HuH-7 (cell line): ENCODE measurements at places on chromosomes 1 and 21.

- no peak for DNase-seq
Observed at GRCh38 chr1:15083578-15083977, 70.0 kb upstream of the TMEM51 start.

DNA sequence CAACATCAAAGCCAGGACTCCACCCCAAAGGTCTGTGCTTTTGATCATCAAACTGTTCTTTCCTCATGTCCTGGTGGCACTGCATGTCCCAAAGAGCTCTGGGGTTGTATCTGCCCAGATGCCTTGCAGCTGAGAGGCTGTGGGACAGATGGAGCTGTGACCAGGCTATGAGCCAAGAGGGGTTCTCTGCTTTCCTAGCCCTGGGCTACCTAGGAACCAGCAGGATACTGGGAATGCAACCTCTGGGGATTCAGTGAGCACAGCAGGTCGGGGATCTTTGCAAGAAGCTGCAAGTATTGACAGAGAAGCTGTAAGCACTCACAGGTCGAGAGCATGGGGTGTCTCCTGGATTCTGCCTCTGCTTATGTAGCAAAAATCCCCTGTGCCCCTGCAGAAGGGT is 186.6 kb downstream of the GRIK3 start:
- no peak for DNase-seq

GRCh38 chr21:42176859-42177258 is 42.1 kb upstream of the ABCG1 start:
- DNase-seq, result no peak

GRCh38 chr1:30929135-30929889 is 20.8 kb upstream of the SDC3 start:
- peak; percentile 45 for DNase-seq

DNA sequence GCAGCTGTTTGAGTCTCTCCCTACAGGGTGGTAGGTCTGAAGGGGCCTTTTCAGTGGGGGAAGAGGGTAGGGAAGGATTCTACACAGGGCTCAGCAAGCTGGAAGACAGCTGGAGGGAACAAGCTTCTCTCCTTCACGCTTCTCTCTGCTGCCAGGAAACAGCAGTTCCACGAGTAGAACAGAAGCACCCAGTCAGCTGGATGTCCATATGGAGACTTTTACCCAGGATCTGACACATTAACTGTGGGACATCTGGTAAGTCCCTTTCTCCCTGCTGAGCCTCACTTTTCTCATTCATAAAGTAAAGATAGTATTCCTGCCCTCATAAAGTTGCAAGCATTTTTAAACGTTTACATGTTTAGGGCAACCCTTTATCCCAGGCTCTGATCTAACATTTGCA is 280.3 kb downstream of the OMA1 start:
- DNase-seq, result no peak

GRCh38 chr21:26508903-26509302 is 64.2 kb downstream of the CYYR1 start:
- no peak for DNase-seq

DNA sequence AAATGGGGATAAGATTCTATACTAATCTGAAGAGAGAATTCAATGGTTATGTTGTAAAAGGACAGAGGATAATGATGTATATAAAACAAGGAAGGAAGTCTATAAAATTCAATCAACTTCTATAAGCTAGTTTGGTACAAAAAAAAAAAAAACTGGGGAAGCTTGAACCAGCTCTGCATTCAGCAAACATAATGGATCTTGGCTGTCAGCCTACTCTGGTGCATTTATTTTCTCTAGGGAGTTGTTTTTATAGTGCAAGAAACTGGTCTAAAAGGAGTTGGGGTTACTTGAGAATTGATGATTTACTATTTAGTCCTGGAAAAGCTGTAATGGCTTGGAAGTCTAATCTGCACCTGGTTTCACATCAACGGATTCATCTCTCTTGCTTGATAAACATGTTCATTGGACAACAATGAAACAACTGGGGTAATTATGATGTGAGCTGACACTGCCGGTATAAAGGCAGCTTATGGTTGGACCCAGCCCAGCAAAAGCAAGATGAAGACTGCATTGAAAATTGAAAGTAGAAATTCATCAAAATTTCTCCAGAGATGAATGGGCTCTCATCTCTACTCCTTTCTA is 199.4 kb upstream of the NRIP1 start:
- no peak for DNase-seq

DNA sequence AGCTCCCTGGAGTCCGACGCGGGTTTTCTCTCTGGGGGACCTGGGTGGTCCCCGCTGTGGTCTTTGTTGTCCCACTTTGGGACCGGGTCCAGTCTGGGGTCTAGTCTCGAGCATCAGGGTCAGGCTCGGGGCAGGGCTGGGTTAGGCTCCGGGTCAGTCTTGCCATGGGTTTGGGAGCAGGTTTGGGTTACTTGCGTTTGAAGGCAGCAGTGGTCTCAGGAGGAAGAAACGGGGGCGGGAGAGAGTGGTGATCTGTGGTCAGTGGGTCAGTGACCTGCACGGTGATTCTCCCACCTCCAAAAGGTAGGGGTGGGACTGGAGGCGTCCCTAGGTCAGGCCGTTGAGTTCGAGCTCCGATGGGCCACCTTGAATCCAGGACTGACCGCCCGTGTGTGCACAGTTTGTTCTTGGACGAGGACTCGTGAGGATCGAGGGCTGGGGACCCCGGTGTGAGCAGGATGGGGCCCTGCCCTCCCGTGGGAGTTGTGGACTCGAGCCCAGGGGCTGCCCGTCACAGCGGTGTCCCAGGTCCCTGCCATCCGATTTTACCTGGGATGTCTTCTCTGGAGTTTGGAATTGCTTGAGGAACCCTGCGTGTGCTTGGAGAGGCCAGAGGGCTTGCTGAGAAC is 2.3 kb downstream of the B3GALT6 start:
- no peak for DNase-seq

- no peak for DNase-seq
Observed at GRCh38 chr1:159015440-159015909, 5.8 kb downstream of the IFI16 start.

DNA sequence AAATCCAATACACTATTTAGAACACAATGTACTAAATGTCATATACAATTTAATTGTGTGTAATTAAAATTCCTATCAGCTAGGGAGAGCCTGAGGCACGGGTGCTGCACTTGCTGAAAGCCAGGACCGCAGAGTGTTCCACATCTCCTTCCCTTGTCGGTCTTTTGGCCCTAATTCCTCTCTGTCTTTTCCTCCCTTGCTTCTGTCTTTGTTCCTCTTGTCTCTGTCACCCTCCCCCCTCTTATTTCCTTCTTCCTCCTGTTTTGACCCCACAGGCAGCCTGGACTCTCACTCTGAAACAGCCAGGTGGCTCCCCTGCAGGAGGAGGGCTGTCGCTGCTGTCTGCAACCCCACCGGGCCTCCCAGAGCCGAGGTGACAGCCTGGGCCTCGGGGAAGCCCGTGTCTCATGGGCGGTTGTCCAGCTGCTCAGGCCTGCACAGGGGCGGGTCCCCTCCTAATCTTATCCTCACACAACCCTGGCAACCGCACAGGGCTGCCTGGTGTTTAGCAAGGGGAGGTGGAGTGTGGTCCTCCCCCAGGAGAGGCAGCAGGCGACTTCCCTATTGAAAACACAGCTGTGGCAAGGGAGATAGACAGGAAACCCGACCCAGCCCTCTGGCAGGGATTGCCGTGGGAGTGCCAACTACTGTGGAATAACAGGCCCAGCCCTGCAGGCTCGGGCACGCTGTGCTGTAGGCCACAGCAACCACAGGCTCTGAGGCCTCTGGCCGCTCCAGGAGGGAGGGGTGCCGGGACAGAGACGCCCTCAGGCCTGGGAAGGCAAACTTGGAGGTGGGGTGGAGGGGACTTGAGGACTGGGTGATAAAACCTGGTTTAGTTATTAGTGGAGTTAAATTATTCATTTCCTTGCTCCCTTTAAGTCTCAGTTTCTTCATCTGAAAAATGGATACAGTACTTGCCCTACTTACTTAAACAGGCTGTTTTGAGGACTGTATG is 68.8 kb upstream of the WDR26 start:
- peak; percentile 92 for DNase-seq

DNA sequence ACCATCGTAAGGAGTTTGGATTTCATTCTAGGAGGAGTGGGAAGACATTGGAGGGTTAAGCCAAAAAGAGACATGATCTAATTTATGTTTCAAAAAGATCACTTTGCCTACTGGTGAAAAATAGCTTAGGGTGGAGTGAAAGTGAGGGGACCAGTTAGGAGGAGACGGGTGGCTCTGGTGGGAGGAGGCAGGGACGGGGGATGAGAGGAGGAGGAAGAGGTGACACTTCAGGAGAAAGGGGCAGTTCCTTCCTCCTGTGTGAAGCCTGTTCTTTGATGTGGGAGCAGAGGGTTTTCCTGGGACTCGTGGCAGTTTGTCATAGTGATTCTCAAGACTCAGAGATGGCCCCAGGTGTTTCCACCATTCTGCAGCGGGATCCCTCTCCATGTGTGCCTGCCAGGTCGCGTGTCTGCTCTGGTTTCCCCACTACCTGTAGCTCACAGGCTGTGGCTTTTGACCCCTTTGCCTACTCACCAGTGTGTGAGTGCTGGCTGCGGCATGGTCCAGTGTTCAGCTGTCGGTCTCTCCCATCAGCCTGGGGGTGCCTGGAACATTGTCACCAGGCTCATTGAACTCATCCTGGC is 102.4 kb downstream of the CNIH3 start:
- no peak for DNase-seq

GRCh38 chr1:47444562-47445465 is 7.0 kb downstream of the FOXD2 start:
- DNase-seq, result no peak

DNA sequence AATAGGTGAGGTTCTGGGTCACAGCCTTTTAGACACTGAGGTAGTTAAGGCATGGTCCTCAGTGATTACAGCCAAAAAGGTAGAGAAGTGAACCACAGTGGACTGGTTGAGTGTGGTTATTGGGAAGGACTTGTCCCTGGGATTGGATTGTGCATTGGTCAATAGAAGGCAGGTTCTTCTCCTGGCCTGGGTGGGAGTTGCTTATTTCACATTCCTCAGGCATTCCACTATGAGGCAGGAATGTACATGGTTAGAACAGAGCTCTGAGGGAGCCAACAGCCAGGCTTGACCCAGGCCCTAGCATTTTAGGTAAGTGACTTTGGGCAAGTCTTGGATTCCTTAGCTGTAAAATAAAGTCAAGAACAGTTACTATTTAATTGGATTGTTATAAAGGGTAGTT is 97.9 kb upstream of the MARK1 start:
- DNase-seq, result peak; percentile 19

- DNase-seq, result no peak
Observed at GRCh38 chr1:74426208-74426937, 86.0 kb downstream of the LRRC53 start.

GRCh38 chr1:208318150-208318734 is 74.1 kb upstream of the PLXNA2 start:
- no peak for DNase-seq
